Caco-2 (cell line): ENCODE measurements at places on chromosomes 5 and 9. TPM values are rescaled to one million over a fixed set of nuclear protein-coding genes. Genes with fewer than 3 reads are reported as not detected.

DNA sequence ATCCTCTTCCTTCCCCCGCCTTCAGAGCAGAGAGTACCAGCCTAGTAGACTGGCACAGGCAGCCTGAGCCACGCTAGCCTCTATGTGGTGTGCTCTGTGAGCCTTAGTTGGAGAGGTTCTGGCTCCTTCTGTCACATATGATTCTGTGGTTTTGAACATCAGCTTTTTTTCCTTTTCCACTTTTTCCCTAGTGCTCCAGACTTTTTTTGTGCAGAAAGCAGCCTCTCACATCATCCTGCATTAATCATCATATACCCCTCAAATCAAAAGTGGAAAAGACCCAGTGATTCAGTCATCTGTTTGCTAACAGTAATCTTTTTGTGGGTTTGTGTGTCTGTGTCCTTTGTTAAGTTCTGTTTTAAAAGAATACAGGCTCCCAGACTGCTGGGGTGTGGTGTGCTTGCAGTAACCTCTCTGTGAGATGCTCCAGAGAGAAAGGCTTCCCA is 663.9 kb upstream of the RGMB start:
- H3K27me3 ChIP-seq, result no peaks in the 10 kb centered on the region
- H3K27ac ChIP-seq, result no peak overlapping the region
- no peak for DNase-seq
- H3K4me3 ChIP-seq, result no peak overlapping the region
- H3K36me3 ChIP-seq, result no peaks in the 10 kb centered on the region

- no peak overlapping the region for H3K4me3 ChIP-seq
- peaks cover 1% of the 10 kb centered on the region; the same call in 1 of the 2 replicates for H3K36me3 ChIP-seq
- H3K4me1 ChIP-seq, result no peaks in the 10 kb centered on the region
These were observed 104.4 kb downstream of the ARHGAP26 start for GRCh38 chr5:142874540-142874939.

DNA sequence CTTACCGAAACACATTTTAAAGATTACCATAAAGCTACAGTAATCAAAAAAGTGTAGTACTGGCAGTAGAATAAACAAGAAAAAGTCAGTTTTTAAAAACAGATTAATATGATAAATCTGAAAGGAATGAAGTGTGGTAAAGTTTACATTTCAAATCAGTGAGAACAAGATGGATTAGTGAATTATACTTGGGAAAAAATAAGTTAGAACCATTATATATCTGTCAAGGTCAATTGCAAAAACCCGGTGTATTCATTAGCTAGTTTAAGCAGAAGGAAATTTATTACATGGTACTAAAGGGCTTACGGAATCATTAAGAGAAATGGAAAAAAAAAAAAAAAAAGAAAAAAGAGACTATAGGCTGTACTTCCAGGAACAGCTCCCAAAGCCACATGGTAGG is 164.3 kb downstream of the MUSK start:
- H3K4me1 ChIP-seq, result peaks cover 37% of the 10 kb centered on the region
- no peaks in the 10 kb centered on the region for H3K36me3 ChIP-seq
- no peak overlapping the region for H3K27ac ChIP-seq
- no peak overlapping the region for H3K4me3 ChIP-seq
- H3K27me3 ChIP-seq, result no peaks in the 10 kb centered on the region

DNA sequence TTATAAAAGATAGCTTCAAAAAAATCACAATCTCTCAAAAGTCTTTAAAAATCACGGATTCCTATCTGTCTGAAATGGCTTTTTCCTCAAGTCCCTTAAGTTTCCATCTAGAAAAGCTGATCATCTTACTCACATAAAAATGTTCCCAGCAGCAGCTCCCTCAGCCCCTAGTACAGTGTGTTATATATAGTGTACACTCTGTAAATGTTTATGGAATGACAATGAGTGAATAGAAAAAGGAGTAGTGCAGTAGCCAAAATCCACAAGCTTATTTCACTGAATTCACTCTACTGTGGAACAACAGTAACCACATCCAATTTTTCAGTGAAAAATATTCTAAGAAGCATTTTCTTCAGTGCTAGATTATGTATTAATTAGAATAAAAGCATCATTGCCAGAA is 609.4 kb downstream of the DTWD2 start:
- H3K27me3 ChIP-seq, result no peaks in the 10 kb centered on the region
- H3K4me3 ChIP-seq, result no peak overlapping the region
- no peak overlapping the region for H3K27ac ChIP-seq
- H3K4me1 ChIP-seq, result peaks cover 8% of the 10 kb centered on the region; the same call in 1 of the 2 replicates
- no peak for DNase-seq
- H3K36me3 ChIP-seq, result no peaks in the 10 kb centered on the region

Gene CHSY3
- total RNA-seq, result 0.32 and 0.46 TPM in 2 replicates

Gene RASGEF1C
- total RNA-seq, result not detected in 2 replicates

Gene ADAMTS12
- 0.35 TPM in 1 of 2 replicates, not detected in the other for total RNA-seq

Gene SEMA6A
- total RNA-seq, result 18.3 and 26.3 TPM in 2 replicates

Gene FAM200C
- 3.2 TPM in 2 replicates for total RNA-seq

Gene FOXD4L3
- 0.23 TPM in 1 of 2 replicates, not detected in the other for total RNA-seq

GRCh38 chr9:123283455-123283854 is 15.1 kb upstream of the STRBP start:
- H3K4me1 ChIP-seq, result no peaks in the 10 kb centered on the region
- no peaks in the 10 kb centered on the region for H3K27me3 ChIP-seq
- no peak overlapping the region for H3K27ac ChIP-seq
- no peak overlapping the region for H3K4me3 ChIP-seq
- no peak for DNase-seq

Gene SNX18
- total RNA-seq, result 25.0 and 28.0 TPM in 2 replicates

DNA sequence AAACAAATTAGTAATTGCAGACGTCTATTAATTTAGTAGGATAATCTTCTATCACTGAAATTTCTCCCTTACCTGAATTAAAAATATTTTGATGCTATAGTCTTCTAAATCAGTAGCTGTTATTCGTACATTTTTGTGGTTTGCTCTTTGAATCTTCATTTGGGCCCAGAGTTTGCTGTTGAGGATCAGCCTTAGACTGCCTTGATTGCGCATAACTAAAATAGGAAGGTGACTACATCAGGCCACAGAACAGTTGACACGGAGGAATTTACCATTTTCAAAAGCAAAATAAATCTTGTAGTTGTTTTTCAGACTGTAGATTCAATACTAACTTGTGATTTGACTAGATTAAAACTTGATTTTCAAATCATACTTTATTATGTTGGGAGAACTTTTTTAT is 11.8 kb upstream of the NADK2 start:
- no peak for DNase-seq
- no peaks in the 10 kb centered on the region for H3K36me3 ChIP-seq
- no peaks in the 10 kb centered on the region for H3K27me3 ChIP-seq

DNA sequence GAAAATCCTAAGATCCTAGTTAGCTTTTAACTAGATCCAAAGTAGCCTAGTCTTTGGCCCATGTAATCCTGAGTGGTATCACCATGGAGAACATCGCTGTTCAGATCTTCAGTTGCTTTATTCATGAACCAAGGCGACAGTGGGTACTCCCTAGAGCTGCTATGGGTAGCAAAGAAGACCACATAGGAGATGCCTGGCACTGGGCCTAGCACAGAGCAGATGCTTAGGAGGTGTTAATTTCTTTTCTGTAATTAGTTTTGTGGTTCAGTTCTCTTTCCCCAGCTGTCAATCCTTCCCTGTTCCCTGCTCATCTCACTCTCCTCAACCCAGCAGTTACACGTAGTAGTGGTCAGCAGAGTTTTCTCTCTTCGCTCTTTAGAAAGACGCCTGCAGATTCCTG is 9.3 kb downstream of the CAST start:
- H3K4me3 ChIP-seq, result no peak overlapping the region
- H3K36me3 ChIP-seq, result no peaks in the 10 kb centered on the region
- peak overlapping the region; percentile 57 for H3K27ac ChIP-seq
- H3K4me1 ChIP-seq, result peaks cover 19% of the 10 kb centered on the region
- DNase-seq, result no peak

DNA sequence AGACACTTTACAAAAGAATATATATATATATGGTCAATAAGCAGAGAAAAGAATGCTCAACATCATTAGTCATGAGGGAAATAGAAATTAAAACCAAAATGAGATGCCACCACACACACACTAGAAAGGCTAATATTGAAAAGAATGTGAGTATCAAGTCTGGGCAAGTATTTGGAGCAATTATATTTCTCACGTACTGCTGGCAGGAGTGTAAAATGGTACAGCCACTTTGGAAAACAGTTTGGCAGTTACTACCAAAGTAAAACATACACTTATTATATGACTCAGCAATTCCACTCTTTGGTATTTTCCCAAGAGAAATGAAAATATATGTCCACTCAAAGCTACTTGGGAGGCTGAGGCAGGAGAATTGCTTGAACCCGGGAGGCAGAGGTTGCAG is 29.8 kb downstream of the NEUROG1 start:
- peaks cover 8% of the 10 kb centered on the region; the same call in 1 of the 2 replicates for H3K4me1 ChIP-seq
- no peak overlapping the region for H3K27ac ChIP-seq
- H3K27me3 ChIP-seq, result no peaks in the 10 kb centered on the region; the same call in 1 of the 2 replicates
- H3K4me3 ChIP-seq, result no peak overlapping the region
- DNase-seq, result no peak
